HFFc6 (cell line): ENCODE measurements at places on chromosomes 12 and 14. TPM values are rescaled to one million over a fixed set of nuclear protein-coding genes. Genes with fewer than 3 reads are reported as not detected.
A peak's percentile ranks its signal among the peaks of the same experiment; 100 is the strongest.

HOTAIR gene
- 0.26 to 4.0 TPM (median 0.42 TPM) in 3 replicates for total RNA-seq

VEZT gene
- total RNA-seq: 59.5 to 63.2 TPM (median 61.9 TPM) in 3 replicates

SLC38A4 gene
- 10.1 to 10.9 TPM (median 10.6 TPM) in 3 replicates for total RNA-seq

SALL2 gene
- 1.1 and 2.5 TPM in 2 replicates for total RNA-seq

DNA sequence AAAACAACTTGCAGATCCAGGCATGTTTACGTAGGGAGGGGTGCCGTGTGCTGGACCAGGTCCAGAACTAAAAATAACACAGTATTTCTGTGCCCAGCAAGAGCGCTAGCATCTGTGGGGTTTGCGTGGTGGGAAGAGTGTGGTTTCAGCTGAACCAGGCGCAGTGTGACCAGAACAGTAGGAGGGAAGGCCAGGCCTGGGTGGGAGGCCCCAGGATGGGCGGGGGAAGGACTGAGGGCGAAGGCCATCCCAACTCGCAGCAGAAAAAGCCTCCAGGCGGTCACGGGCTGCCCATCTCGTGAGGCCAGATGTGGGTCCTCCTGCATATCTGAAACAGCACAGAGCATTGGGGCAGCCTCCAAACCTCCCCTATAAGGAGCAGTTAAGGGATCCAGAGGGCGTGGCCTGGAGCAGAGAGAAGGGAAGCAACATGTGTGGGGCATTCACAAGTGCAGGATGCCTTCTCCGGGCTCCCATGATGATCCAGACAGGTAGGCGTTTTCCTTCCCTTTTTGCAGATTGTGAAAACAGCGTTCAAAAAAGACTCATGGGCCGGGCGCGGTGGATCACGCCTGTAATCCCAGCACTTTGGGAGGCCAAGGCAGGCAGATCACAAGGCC is 17.8 kb upstream of the CD9 start:
- H3K27ac ChIP-seq: no peak overlapping the region
- no peaks in the 10 kb centered on the region for H3K27me3 ChIP-seq
- H3K36me3 ChIP-seq: no peaks in the 10 kb centered on the region
- peak; percentile 74 for DNase-seq
- H3K4me1 ChIP-seq: no peaks in the 10 kb centered on the region; the same call in 1 of the 2 replicates

- H3K4me3 ChIP-seq: no peak overlapping the region
- no peaks in the 10 kb centered on the region for H3K36me3 ChIP-seq
- H3K4me1 ChIP-seq: peaks cover 6% of the 10 kb centered on the region; the same call in 1 of the 2 replicates
These were observed 219.0 kb upstream of the RTL1 start for GRCh38 chr14:101122237-101123141.
